ENCODE measurements at places on chromosomes 5 and 9. TPM values are rescaled to one million over a fixed set of nuclear protein-coding genes. Genes with fewer than 3 reads are reported as not detected.

Gene TLX3
- total RNA-seq = not detected

Gene SHB
- 32.0 TPM for total RNA-seq

Gene DMGDH
- total RNA-seq = 9.6 TPM

Gene ELOVL7
- 11.3 TPM for total RNA-seq

Gene POU5F2
- not detected for total RNA-seq

Gene RNF180
- not detected for total RNA-seq

Gene CARTPT
- not detected for total RNA-seq

Gene ATP6V0E1
- 473 TPM for total RNA-seq

Gene CCIN
- total RNA-seq = not detected

Gene PCDHGC3
- total RNA-seq = 15.4 TPM

Gene PRRT1B
- total RNA-seq = not detected

Gene ANKRD20A1
- not detected for total RNA-seq

Gene SPOCK1
- 22.4 TPM for total RNA-seq

Gene MARCHF11
- total RNA-seq = not detected

Gene PNPLA7
- total RNA-seq = 0.98 TPM

Measured in Caki2 (cell line).